ENCODE measurements at places on chromosomes 16 and 17. TPM values are rescaled to one million over a fixed set of nuclear protein-coding genes. Genes with fewer than 3 reads are reported as not detected.

DNA sequence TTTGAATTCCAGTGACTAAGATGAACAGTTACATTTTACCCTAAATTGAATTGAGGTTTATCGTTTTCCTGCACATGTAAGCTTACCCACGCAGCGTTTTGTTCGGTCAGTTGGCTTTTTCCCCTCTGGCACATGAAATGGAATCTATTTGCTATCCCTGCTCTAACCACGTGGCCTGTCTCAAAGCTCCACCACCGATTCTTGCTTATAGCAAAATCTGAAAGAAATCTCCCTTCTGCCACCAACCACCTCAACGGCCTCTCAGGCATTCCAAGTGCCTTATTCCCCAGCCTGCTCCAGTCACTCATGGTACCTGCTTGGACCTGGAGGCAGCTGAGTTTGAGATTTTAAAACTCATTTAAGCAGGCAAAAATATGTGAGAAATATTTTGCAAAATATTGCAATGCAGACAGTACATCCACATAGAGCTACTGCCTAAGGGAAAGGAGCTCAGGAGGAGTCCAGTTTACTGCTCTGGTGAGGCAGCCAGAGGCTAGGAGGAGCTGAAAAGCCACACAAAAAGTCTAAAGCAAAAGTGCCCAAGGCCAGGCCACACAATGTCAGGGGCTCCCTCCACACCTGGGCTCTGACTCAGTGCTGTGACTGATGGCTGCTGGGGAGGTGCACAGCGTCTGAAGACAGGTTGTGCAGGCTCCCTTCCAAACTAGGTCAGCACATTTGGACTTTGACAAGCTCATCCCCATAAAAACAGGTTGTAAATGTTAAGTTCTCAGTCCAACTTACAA, 26.4 kb downstream of the ARHGAP17 start:
- H3K27ac ChIP-seq, result no peak overlapping the region
- no peak for DNase-seq
- no peaks in the 10 kb centered on the region for H3K27me3 ChIP-seq
- peaks cover 28% of the 10 kb centered on the region for H3K4me1 ChIP-seq
- peaks cover 8% of the 10 kb centered on the region for H3K36me3 ChIP-seq

- no peaks in the 10 kb centered on the region for H3K27me3 ChIP-seq
- H3K4me3 ChIP-seq, result no peak overlapping the region
- H3K4me1 ChIP-seq, result no peaks in the 10 kb centered on the region
Measured at GRCh38 chr17:71850812-71851211, 270.0 kb upstream of the SOX9 start.

DNA sequence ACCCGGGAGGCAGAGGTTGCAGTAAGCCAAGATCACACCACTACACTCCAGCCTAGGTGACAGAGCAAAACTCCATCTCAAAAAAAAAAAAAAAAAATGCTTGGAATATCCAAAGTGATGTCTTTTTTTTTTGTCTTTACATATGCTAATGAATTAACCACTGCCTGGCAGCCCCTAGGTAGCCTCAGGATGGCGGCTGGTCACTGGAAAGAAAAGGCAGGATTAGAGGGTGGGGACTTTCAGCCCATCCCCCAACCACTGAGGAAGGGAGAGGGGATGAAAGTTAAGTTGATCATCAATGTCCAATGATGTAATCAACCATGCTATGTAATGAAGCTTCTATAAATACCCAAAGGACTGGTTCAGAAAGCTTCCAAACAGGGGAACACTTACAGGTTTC, 26.8 kb downstream of the RNF157 start:
- no peak for DNase-seq
- no peak overlapping the region for H3K4me3 ChIP-seq
- H3K27me3 ChIP-seq, result no peaks in the 10 kb centered on the region
- peaks cover 35% of the 10 kb centered on the region for H3K4me1 ChIP-seq
- peak overlapping the region; percentile 34 for H3K27ac ChIP-seq

DNA sequence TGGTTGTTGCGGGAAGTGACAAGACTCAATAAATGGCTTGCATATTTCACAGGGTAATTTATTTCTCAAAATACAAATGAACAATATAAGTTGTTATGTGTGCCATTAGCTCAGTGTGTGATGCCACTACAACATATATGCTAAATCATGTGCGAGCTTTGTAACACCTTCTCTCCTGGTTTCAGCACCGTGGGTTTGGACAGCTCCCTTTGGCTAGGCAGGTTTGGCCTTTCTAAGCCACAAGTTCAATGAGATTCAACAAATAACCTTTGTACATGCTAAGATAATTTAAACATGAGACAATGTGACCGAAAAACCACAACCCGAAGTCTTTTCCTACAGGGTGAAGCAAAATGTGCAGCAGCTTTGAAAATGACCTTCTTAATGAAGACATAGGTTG, 563.9 kb downstream of the TMEM114 start:
- H3K27me3 ChIP-seq, result no peaks in the 10 kb centered on the region
- no peak for DNase-seq
- no peaks in the 10 kb centered on the region for H3K4me1 ChIP-seq
- H3K36me3 ChIP-seq, result no peaks in the 10 kb centered on the region

- H3K27me3 ChIP-seq, result peaks cover 37% of the 10 kb centered on the region
- DNase-seq, result no peak
- H3K4me3 ChIP-seq, result no peak within 1 kb of the TSS
- H3K4me1 ChIP-seq, result peaks cover 7% of the 10 kb centered on the region
- no peak within 1 kb of the TSS for H3K27ac ChIP-seq
Measured at GRCh38 chr17:35752945-35753764, at the start of gene GAS2L2. Gene GAS2L2 (minus strand): TSS chr17:35753239. CDS start chr17:35752850, 389 bp downstream.

DNA sequence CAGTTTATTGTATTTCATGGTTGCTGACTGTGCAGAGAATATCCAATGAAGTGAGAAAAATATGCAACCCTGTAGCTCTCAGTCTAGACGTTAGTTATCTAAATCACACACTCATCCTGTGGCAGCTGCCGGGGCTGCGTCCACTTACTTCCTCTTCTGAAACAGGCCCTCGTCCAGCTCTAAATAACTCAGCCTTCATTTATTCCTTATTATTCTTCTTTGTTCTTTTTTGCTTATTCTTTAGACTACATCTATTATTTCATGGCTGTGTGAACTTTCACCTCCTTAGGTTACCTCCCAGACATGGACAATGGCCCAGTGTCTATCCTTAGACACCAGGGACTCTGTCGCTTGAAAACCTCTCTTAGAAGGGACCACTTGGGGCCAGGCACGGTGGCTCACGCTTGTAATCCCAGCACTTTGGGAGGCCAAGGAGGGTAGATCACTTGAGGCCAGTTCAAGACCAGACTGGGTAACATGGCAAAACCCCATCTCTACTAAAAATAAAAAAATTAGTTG, 3.4 kb upstream of the THUMPD1 start:
- H3K27ac ChIP-seq, result no peak overlapping the region
- no peak overlapping the region for H3K4me3 ChIP-seq
- DNase-seq, result no peak
- H3K4me1 ChIP-seq, result peaks cover 7% of the 10 kb centered on the region

- no peak overlapping the region for H3K27ac ChIP-seq
- no peaks in the 10 kb centered on the region for H3K36me3 ChIP-seq
- H3K4me3 ChIP-seq, result no peak overlapping the region
- no peak for DNase-seq
Measured at GRCh38 chr16:85452364-85453193, 160.5 kb upstream of the GSE1 start.

- DNase-seq, result no peak
- H3K27ac ChIP-seq, result no peak overlapping the region
- no peak overlapping the region for H3K4me3 ChIP-seq
Measured at GRCh38 chr17:7880076-7880868, 8.3 kb upstream of the CHD3 start.

DNA sequence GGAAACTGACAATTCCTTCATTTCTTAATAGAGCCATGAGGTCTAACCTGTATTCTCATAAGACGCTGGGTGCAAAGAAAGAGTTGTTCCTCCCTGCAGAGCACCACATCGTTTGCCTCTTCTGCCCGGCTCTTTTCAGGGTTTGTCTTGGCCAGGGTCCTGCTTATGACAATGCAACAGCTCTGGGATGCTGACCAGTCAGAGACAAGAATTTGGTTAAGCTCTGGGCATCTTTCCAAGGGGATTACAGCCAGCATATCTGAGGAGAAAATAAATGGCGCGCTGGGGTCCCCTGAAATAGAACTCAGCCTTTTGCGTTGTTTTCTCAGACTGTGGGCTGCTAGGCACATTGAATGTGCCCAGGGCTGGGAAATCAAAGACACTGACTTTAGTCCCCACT, 128.6 kb downstream of the SHISA6 start:
- H3K36me3 ChIP-seq, result no peaks in the 10 kb centered on the region
- no peak overlapping the region for H3K4me3 ChIP-seq
- no peak overlapping the region for H3K27ac ChIP-seq

GRCh38 chr16:70746708-70747424, 54.1 kb downstream of the VAC14 start:
- H3K36me3 ChIP-seq, result peaks cover 20% of the 10 kb centered on the region
- DNase-seq, result peak; percentile 52
- H3K4me3 ChIP-seq, result peak overlapping the region; percentile 44
- H3K27me3 ChIP-seq, result no peaks in the 10 kb centered on the region
- peak overlapping the region; percentile 86 for H3K27ac ChIP-seq

DNA sequence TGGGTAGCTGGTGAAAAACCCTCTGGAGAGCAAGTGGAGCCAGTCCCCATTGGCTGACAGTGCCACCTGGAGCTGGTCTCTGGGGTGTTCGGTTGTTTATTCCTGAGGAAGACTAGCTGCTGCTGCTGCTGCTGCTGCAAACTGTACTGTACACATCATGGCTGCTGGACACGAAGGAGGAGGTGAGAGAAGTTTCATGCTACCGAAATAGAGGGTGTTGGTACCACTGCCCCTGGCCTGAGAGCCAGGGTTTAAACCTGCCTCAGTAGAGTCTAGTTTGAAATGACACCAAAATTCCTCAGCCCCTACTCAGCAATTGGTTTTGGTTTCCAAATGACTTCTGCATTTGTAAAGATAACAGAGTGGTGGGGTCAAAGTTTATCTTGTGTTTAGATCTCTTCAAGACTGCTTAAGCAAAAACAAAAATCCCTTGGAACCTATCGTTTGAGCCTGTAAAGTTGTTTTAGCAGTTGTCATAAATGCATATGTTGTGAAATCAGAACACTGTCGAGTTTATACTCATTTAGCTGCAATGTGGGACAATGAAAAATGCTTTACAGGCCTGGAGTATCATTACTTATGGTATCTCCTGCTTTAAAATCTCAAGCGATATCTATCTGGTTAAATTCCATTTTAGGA, 40.8 kb downstream of the CYB5B start:
- H3K27ac ChIP-seq, result peak overlapping the region; percentile 59
- peaks cover 30% of the 10 kb centered on the region for H3K4me1 ChIP-seq
- no peak for DNase-seq
- peak overlapping the region; percentile 47 for H3K4me3 ChIP-seq
- no peaks in the 10 kb centered on the region for H3K27me3 ChIP-seq

DNA sequence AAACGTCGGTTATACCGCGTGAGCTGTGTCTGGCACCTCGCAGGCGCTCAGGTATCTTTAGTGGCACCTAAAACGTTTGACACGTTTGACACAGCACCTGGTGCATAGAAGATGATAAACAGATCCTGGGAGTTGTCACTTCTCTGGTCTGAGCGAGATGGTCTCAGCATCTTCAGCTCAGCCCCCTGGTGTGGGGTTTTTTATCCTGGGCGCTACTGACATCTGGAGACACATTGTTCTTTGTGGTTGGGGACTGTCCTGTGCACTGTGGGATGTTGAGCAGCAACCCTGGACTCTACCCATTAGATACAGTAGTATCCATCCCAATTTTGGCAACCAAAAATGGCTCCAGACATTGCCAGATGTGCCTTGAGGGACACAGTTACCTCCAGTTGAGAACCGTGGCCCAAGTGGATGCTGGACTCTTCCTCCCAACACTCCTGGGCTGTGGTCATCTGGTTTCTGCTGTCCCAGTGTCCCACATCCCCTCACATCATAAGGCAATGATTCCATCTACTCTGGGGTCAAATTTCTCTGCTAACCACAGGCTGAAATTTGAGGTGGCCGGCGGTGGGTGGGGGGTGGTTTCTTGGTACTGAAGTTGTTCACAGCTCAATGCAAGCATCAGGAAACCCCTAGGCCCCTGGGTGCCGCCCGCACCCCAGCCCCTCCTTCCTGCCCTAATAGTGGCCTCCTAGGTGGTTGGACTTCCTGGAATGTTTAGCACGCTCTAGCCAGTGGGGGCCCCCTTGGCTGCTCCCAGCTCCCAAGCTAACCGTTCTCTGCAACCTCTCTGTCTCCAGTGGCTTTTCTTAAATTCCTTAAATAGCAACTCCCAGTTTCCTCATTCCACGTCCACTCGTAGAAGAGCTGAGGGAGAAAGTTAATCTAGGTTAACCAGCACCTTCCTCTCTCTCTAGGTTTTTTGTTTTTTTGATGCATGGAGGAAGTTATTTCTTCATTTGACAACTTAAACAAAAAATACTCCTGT, 124.8 kb downstream of the ABCC1 start:
- peaks cover 22% of the 10 kb centered on the region for H3K36me3 ChIP-seq
- no peaks in the 10 kb centered on the region for H3K27me3 ChIP-seq
- no peak for DNase-seq
- peak overlapping the region; percentile 16 for H3K4me3 ChIP-seq
- H3K4me1 ChIP-seq, result peaks cover 21% of the 10 kb centered on the region
- peak overlapping the region; percentile 80 for H3K27ac ChIP-seq

GRCh38 chr17:13919818-13920217, 149.5 kb upstream of the COX10 start:
- H3K4me1 ChIP-seq, result no peaks in the 10 kb centered on the region
- no peak for DNase-seq
- H3K27ac ChIP-seq, result no peak overlapping the region
- no peak overlapping the region for H3K4me3 ChIP-seq
- no peaks in the 10 kb centered on the region for H3K36me3 ChIP-seq
- H3K27me3 ChIP-seq, result no peaks in the 10 kb centered on the region

DNA sequence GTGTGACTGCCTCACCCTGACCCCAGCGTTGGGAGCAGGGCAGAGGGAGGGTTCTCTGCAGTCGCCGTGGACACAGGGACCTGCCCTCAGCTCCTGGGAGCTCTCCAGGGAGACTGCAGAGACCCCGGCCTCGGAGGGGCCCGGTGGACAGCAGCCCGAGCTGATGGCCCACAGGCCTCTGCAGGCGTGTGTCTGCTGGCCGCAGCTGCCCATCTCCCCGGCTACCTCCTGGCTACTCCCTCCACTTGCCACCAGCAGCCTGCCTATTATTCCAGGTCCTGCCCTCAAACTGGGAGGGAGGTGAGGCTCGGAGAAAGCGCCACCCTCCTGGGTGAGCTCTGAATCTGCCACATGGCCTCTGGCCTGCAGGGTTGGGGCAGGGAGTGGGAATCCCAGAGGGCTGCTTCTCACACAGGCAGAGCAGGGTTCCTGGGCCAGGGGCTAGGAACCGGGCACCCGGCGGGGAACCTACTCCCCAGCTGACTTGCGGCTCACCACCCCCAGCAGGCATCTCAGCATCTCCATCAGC, 7.2 kb downstream of the SLC16A5 start:
- DNase-seq, result no peak
- no peak overlapping the region for H3K4me3 ChIP-seq
- peaks cover 7% of the 10 kb centered on the region for H3K4me1 ChIP-seq

DNA sequence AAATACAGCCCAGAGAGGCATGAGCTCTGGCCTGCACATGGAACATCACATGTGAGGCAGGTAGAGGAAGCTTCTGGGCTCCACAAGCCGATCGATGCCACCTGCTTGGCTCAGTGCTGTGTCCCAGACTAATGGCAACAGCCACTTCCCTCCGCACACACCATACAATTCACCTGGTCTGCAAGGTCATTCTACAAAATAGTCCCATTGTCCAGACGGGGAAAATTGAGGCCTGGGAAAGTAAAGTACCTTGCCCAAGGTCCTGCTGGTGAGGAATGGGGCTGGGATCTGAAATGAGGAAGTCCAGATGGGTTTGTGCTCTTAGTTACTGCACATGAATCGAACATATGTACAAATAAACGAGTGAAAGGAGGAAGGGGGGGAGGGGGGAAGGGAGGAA, 88.0 kb downstream of the LITAF start:
- peaks cover 2% of the 10 kb centered on the region for H3K27me3 ChIP-seq
- H3K4me1 ChIP-seq, result peaks cover 20% of the 10 kb centered on the region
- no peak for DNase-seq
- H3K36me3 ChIP-seq, result no peaks in the 10 kb centered on the region

The YPEL2 gene
- 24.0 TPM for total RNA-seq

The SPEM1 gene
- not detected for total RNA-seq

The KRT24 gene
- not detected for total RNA-seq

The KRTAP4-6 gene
- total RNA-seq, result not detected
